Hepatocyte (in vitro differentiated cells): ENCODE measurements at places on chromosomes 4 and X. TPM values are rescaled to one million over a fixed set of nuclear protein-coding genes. Genes with fewer than 3 reads are reported as not detected.

- no peak for DNase-seq
- no peak overlapping the region for H3K4me3 ChIP-seq
- peaks cover 97% of the 10 kb centered on the region for H3K27me3 ChIP-seq
- H3K27ac ChIP-seq = no peak overlapping the region
Measured at GRCh38 chr4:41745292-41746024, 3.1 kb downstream of the PHOX2B start.

GRCh38 chrX:123088331-123088730, 95.7 kb upstream of the GRIA3 start:
- no peak overlapping the region for H3K27ac ChIP-seq
- H3K4me1 ChIP-seq = peaks cover 7% of the 10 kb centered on the region
- no peak overlapping the region for H3K4me3 ChIP-seq
- no peaks in the 10 kb centered on the region for H3K27me3 ChIP-seq

- no peaks in the 10 kb centered on the region for H3K27me3 ChIP-seq
- no peak overlapping the region for H3K4me3 ChIP-seq
- no peaks in the 10 kb centered on the region for H3K4me1 ChIP-seq
- DNase-seq = no peak
- no peak overlapping the region for H3K27ac ChIP-seq
Measured at GRCh38 chr4:127997534-127998388, 32.6 kb downstream of the ABHD18 start.

DNA sequence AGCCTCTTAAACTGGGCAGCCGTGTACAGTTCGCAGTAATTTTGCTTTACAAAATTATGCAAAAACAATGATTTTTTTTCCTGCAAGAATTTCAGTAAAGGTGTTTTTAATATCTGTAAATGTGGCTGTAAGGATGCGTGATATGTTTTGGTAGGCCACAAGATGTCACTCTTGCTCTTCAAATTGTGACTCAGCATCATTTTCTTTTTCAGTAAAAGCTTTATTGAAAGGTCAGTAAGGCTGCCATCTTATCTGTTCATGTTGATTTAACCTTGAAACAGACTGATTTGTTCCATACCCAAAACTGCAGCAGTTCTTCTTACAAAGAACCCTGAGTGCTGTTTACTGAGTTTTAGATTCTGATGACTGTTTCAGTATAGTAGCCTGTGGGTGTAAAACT, 39.9 kb downstream of the TXLNG start:
- peaks cover 5% of the 10 kb centered on the region for H3K4me1 ChIP-seq
- DNase-seq = peak; percentile 66
- no peaks in the 10 kb centered on the region for H3K36me3 ChIP-seq
- peak overlapping the region; percentile 4 for H3K27ac ChIP-seq
- no peak overlapping the region for H3K4me3 ChIP-seq

- no peaks in the 10 kb centered on the region for H3K27me3 ChIP-seq
- H3K4me3 ChIP-seq = no peak overlapping the region
- H3K27ac ChIP-seq = no peak overlapping the region
- DNase-seq = peak; percentile 39
- H3K36me3 ChIP-seq = no peaks in the 10 kb centered on the region
- no peaks in the 10 kb centered on the region for H3K4me1 ChIP-seq
Measured at GRCh38 chrX:107025545-107025944, 25.5 kb upstream of the MORC4 start.

DNA sequence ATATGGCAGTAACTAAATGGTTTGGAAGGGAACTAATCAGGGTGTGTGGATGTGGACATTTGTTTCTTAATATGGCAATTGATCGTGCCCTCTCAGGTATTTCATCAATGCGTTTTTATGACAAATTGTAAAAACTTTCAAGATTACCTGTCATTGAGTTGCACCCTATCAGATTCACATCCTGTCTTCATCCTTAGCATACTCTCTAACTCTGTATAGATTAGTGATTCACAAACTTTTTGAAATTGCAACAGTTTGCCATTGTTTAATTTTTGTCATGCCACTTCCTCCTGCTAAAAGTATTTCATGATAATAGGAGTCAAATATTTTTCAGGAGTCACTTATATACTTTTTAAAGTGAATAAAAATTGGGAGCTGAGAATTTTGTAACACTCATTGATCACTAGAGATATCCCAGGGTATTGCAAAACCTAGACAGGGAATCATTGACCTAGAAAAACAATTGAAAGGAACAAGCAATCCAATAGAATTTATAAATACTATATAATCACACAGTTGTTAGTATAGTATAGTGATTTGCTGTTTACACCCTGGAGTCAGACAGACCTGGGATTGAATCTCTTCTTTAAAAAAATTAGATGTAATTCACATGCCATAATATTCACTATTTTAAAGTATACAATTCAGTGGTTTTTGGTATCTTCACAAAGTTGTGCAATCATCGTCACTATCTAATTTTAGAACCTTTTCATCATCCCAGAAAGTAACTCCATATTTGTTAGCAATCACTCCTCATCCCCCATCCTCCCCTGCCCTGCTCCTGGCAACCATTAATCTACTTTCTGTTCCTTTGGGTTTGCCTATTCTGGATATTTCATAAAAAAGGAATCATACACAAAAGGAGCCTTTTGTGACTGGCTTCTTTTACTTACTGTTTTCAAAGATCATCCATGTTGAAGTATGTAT, 8.9 kb downstream of the MID2 start:
- no peak for DNase-seq
- no peaks in the 10 kb centered on the region for H3K4me1 ChIP-seq
- no peak overlapping the region for H3K27ac ChIP-seq
- no peaks in the 10 kb centered on the region for H3K36me3 ChIP-seq

DNA sequence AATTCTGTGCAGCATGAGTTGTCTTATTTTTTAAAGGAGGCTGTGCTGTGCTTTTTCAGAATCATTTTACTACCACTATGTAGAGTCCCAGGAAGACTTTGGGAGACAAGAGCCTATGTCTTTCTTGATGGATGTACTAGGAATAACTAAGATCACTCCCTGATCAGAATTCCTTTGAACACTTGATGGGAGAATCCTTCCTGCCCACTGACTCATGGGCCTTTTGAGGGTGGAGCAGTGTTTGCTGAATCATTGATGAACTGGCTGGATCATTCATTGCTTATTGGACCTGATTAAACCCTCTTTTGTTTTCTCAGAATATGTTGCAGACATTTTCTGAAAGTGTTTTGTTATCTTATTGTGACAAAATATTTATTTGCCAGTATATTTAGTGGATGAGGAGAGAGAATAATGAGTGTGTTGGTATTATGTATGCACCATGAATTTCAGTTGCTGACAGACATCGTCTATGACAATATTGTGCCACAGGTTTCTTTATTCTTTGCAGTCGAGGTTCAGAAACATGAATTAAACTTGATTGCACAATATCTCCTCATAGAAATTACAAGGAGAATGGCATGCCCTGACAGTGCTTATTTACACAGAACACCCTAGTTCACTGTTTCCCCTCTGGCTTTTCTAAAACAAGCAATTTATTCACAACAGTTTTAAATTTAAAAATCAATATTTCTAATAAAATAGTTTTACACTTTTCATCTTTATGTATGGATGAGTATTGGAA, 36.3 kb downstream of the POU4F2 start:
- no peak overlapping the region for H3K27ac ChIP-seq
- H3K4me3 ChIP-seq = no peak overlapping the region
- DNase-seq = no peak
- no peaks in the 10 kb centered on the region for H3K4me1 ChIP-seq
- no peaks in the 10 kb centered on the region for H3K36me3 ChIP-seq

- no peak overlapping the region for H3K27ac ChIP-seq
- no peaks in the 10 kb centered on the region for H3K36me3 ChIP-seq
Measured at GRCh38 chrX:111164728-111165127, 68.7 kb downstream of the PAK3 start.

DNA sequence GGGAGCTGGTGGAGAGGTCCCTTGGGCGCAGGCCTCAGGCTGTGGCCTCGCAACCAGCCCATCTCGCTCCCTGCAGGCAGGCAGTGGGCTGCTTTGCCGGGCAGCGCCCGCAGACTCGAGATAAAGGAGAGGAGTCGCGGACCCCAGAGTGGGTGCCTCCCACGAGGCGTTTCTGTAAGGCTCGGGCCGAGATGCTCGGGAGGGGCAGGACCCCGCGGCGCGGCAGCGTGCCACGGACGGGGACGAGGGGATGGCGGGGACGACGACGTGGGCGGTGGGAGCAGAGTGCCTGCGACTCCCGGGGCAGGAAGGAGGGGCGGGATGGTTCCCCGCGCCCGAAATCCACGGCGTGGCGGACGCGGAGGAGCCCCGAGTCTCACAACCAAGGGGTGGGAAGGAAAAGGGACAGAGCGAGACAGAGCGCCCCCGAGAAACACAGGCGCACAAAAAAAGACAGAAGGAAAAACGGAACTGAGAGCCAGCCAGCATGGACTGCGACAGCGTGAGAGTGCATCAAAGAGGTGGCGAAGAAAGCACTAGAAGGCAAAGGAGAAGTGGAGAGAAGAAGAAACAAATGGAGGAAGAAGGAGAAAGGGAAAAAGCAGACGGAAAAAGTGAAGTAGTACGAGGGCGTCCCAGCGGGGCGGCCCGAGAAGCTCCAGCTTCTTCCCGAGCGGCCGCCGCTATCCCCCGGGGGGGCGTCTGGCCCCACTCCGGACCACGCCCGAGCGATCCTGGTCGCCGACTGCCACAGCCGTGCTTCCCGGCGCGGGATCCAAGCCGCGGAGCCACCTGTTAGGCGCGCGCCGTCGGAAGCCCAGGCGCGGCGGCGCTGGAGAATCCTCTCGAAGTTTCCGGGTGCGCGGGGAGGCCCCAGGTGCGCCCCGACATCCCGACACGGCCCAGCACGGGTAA, 1.5 kb downstream of the BEND4 start:
- H3K4me3 ChIP-seq = peak overlapping the region; percentile 67
- H3K27me3 ChIP-seq = peaks cover 85% of the 10 kb centered on the region
- H3K27ac ChIP-seq = no peak overlapping the region
- DNase-seq = peak; percentile 13
- no peaks in the 10 kb centered on the region for H3K36me3 ChIP-seq
- H3K4me1 ChIP-seq = no peaks in the 10 kb centered on the region

GRCh38 chrX:14676431-14676830, 147.1 kb downstream of the GLRA2 start:
- no peak for DNase-seq
- no peaks in the 10 kb centered on the region for H3K36me3 ChIP-seq
- no peak overlapping the region for H3K4me3 ChIP-seq
- H3K4me1 ChIP-seq = no peaks in the 10 kb centered on the region
- H3K27ac ChIP-seq = no peak overlapping the region

DNA sequence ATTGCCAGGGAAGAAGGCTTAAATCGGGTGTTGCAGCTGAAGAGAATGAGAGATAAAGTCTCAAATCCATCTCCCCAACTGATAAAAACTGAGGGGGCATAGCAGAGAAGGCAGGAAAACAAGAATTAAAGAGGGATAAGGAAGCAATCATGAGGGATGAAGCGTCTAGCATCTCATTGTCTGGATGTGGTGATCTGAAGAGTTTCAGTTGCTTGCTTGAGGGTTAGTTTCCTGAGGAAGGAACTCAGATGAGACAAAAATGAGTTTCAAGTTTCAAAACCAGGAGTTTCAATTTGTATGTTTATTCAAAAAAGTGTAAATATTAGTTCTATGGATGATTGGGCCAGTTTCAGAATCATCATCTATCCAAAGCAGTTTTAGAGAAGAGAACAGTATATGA, 496.9 kb downstream of the RAB28 start:
- no peak overlapping the region for H3K4me3 ChIP-seq
- DNase-seq = no peak
- H3K27ac ChIP-seq = no peak overlapping the region
- no peaks in the 10 kb centered on the region for H3K4me1 ChIP-seq
- H3K36me3 ChIP-seq = no peaks in the 10 kb centered on the region

GRCh38 chrX:155009994-155010472, 12.5 kb downstream of the F8 start:
- no peaks in the 10 kb centered on the region for H3K4me1 ChIP-seq
- no peak overlapping the region for H3K27ac ChIP-seq
- no peaks in the 10 kb centered on the region for H3K36me3 ChIP-seq

- DNase-seq = no peak
- H3K4me3 ChIP-seq = no peak overlapping the region
- no peaks in the 10 kb centered on the region for H3K36me3 ChIP-seq
- H3K27me3 ChIP-seq = no peaks in the 10 kb centered on the region
Measured at GRCh38 chr4:140800666-140801065, 44.5 kb upstream of the TBC1D9 start.

- no peak overlapping the region for H3K4me3 ChIP-seq
- peaks cover 7% of the 10 kb centered on the region for H3K4me1 ChIP-seq
- DNase-seq = no peak
- H3K27me3 ChIP-seq = no peaks in the 10 kb centered on the region
- H3K27ac ChIP-seq = no peak overlapping the region
Measured at GRCh38 chr4:152109531-152110509, 349.0 kb upstream of the GATB start.

DNA sequence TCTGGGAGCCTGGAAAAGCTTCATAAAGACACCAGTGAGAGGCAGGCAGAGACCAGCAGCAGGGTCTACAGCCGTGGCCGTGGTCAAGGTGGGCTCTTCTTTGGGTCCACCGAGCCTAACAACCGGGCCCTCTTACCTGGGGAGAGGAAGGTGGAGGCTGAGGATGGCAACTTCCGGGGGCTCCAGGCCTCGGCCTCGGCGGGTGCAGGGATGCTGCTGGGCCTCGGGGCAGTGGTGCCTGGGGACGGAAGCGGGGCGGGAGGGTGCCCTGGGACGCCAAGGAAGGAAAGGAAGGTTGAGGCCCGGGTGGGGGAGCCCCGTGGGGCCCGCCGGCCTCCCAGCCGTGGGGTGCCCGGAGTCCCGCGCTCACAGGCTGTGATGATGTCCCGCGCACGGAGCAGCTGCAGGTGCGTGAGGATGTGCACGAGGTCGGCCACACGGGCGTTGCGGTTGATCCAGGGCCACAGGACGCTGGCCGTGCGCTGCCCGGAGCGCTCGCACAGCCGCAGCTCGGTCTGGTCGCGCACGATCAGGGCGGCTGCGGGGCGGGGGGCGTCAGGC, 561 bp downstream of the IRAK1 start:
- H3K27ac ChIP-seq = peak overlapping the region; percentile 79
- H3K4me3 ChIP-seq = no peak overlapping the region
- no peaks in the 10 kb centered on the region for H3K36me3 ChIP-seq
- peaks cover 10% of the 10 kb centered on the region for H3K4me1 ChIP-seq

DNA sequence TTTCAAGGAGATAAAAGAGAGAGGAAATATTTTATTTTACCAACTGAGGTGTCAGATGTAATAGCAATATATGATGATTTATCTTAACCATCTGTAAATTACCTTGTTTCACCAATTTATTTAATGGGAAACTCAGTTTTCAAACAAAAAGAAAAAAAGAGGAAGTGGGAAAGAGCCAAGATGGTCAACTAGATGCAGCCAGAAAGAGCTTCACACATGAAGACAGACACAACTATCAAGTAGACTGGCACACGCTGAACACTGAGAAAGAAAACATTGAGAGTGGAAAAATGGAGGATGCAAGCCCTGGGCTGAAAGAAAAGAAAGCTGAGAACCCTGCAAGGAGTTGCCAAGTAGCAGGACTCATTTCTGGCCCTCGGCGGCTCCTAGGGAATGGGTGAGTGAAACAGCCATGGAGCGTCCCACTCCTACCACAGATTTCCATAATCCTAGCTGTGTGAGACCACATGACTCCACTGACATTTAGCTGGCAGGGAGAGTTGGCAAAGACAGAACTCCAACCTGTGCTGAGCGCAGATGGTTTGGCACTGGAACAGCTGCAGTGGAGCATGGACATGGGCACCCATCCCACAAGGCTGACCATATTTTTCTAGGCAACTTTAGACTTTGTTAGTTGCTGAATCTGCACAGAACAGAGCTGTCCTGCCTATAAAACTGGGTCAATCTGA, 409.3 kb downstream of the FAM47B start:
- no peaks in the 10 kb centered on the region for H3K4me1 ChIP-seq
- H3K36me3 ChIP-seq = no peaks in the 10 kb centered on the region
- DNase-seq = no peak
- H3K4me3 ChIP-seq = no peak overlapping the region

Gene AMBN
- total RNA-seq = not detected in 2 replicates

Gene DACH2
- total RNA-seq = 0.67 and 0.80 TPM in 2 replicates
